Stimulated activated CD4-positive, alpha-beta T cell treated with anti-CD3 and anti-CD28 coated beads, Interleukin-4, amount 100 ng/mL, for 48 hours (primary cell): ENCODE measurements at places on chromosomes 7 and 10.

GRCh38 chr7:68205826-68206225 is 1209.2 kb downstream of the TYW1 start:
- no peak for DNase-seq

GRCh38 chr10:133021963-133022775 is 65.6 kb upstream of the ADGRA1 start:
- no peak for DNase-seq

- DNase-seq = no peak
These were observed 19.5 kb downstream of the TRIM56 start for GRCh38 chr7:101104799-101105198.

GRCh38 chr10:97529685-97530465 is 31.2 kb downstream of the UBTD1 start:
- no peak for DNase-seq

DNA sequence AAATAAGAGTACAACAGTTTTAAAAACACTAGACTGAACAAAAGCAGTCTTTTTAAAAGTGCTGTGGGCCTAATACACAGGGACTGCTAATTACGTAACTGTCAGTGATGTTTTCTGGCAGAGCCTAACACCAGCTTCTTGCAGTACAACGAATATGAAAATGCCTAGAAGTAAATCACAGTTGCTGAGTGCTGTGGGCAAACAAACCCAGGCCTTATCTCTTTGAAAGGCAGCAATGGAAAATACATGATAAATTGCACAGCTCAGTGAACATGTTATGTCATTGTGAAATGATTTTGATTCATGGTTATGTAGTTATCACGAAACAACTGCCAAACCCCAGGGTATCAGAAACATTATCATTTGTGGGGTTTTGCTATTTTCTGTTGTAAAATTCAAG is 428.4 kb downstream of the GFRA1 start:
- DNase-seq = no peak

DNA sequence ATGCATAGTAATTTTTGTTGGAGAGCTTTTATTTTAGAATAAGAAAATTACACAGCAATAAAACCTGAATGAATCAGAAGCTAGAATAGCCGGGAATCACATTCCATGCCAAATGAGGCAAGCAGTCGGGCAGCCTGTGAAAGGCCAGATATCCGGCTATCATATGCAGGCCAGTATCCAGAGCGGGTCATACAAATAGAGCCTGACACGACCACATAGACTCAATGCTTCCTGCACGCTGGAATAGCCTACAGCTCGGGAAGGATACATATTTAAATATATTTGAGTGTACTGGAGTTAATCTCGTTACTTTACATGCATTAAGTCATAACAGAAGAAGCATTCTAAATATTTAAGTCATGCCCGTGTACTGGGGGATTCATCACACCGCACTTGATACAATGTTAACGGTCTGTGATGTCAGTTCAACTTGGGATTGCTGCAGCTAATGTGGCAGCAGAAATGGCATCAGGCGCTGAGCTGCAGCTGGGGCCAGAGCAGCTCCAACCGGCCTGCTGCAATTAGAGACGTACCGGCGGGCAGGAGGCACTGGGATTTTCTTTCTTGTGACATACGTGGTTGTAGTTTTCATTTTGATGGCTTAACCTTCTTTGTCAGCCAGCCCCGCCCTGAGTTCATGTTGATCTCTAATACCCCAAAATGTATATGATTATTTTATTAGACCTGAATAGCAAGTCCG is 112.0 kb downstream of the EBF3 start:
- DNase-seq = no peak

GRCh38 chr7:73995821-73996511 is 32.0 kb upstream of the ELN start:
- no peak for DNase-seq

DNA sequence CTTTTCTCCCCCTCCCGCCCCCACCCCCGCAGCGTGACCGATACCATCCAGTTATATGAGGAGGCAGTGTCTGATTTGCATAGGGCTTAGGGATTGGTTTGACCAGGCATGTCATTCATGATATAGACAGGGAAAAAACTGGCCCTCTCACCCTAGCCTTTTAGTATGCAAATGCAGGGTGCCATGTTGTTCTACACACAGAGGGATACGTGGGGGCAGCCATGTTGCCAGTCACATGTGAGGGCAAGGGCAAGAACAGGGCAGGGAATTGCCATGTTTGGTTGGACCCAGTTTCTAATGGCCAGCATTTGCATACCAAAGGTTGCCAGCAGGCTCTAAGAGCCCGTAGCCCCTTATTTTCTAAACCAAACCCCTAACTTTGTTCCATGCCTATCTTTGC is 552.1 kb downstream of the SORCS1 start:
- DNase-seq = no peak

GRCh38 chr10:8037941-8038894 is 16.3 kb upstream of the GATA3 start:
- no peak for DNase-seq

- no peak for DNase-seq
These were observed 48.2 kb upstream of the AGBL3 start for GRCh38 chr7:134938141-134938540.

DNA sequence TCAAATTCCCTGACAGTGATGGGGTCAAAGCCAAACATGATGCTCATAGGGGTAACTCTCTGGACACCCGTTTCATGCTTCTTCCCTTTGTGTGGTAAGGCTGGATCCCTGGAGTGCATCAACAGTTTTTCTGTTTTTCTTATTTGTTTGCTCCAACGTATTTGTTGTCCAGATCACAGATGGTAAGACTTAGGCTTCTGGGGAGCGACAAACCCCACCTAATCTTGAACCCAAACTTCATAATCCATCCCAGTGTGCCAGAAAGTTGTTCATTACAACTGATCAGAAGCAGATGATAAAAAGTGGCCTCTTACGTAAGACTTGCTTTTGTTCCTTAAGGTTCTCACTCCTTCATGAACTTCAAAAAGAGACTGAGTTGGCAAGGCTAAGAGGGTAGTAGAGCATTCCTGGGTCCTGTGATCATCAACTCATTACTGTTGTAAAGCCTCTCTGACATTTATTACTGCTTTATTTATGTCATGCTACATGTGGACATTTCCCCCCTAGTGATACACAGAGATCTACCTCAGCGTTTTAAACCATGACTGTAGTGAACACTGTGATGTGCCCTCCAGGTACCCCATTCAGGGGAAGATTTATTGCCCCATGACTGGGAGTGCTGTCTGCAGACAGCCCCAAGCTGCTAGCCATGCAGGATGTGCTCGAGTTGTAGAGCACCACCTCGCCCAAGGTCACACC is 125.6 kb downstream of the CCDC71L start:
- no peak for DNase-seq

DNA sequence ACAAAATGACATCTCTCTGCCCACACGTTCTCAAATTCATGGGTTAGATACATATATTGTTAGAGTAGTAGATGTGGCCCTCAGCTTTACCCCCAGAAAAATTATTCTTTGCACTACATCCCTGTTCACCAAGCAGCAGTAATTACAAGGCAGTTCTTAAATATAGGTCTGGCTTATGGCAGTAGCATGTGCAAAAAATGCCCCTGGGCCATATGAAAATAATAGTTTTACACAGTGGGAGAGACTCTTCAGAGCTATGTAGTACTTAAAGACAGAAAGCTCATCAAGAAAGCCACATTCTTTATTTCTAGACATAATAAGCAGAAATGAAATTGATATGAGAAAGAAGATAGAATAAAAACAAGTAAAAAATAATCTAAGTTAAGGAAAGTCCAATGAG is 196.3 kb upstream of the FOXP2 start:
- DNase-seq = no peak

DNA sequence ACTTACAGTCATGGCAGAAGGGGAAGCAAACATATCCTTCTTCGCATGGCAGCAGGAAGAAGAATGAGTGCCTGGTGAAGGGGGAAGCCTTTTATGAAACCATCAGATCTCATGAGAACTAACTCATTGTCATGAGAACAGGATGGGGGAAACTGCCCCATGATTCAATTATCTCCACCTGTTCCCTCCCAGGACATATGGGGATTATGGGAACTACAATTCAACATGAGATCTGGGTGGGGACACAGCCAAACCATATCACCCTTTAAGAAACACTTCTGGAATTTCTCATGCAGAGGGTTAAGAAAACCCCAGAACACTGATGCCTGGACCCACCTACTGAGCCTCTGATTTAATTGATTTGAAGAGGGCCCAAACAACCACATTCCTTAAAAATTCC is 63.3 kb upstream of the DNAJB12 start:
- DNase-seq = no peak

DNA sequence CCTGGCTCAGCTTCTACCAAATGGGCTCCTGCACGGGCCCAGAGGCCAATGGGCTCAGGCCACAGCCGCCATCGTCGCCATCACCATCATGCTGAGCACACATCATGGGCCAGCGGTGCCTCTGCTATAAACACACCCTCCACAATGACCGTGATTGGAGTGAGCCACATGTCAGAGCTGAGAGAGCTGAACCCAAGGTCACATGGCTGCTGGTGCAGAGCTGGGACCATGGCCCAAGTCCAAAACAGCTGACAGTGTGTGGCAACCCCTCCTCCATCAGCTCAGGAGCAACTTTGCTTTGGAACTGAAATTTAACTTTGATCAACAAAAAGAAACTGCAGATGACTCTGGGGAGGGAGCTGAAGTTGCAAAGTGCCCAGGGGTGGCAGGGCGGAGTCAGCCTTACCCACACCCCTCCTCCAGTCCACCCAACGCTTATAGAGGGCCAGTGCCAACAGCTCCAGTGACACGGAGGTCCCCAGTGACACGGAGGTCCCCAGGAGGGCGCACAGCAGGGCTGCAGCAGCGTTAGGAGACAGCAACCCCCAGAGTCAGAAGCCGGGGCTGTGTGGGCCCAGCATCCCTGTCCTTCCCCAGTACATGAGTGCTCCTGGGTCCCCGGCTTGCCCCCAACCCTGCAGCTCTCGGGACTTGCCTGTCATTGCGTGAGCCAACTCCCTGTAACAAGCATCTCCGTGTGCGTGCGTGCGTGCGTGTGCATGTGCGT is 249.6 kb downstream of the ELFN1 start:
- DNase-seq = no peak

DNA sequence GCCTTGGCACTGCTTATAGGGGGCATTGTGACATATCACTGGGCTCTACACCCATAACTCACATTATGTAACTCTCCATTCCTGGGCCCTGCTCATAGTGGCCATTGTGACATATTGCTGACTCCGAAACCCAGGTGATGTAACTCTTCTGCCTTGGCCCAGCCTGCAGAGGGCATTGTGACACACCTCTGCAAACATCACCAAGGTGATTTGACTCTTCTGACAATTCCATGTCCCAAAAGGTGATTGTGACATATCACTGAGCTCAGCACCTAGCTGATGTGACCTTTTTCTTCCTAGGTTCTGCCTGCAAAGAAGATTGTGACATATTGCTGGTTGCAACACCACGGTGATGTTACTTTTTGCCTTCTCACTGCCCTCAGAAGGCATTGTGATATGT is 36.5 kb upstream of the ZNF680 start:
- no peak for DNase-seq

GRCh38 chr10:86374664-86375063 is 8.1 kb upstream of the GRID1 start:
- no peak for DNase-seq

GRCh38 chr10:25076506-25077177 is 60.2 kb downstream of the THNSL1 start:
- DNase-seq = no peak

DNA sequence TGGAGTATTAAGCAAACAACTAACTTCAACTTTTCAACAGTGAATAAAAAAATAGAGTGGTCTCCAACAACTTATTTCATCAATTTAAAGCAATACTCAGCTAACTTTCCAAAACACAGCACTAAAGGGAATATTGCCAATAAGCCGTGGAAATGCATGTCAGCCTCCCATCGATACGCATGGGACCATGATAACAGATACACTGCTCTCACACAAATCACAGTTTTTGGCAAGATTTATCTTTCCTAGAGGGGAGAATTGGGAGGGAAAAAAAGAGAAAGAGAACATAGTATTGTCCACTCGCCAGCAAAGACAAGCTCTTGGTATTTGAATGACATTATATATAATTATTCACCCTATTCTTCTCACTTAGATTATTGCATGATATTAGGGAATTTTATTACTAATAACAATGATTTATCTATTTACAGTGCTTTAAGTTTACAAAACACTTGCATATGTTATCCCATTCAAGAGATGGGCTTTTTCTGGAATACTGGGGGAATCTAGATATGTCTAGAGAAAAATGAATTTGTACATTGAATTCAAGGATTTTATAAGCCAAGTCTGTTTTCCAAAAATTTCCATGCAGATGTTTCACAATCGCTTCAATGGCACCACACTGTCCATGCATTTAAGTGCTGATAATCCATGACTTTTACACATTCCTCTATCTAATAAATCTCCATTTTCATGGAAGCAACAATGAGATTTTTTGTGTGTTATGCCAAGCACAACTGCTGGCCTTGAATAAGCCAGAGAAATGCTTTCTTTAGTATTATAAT is 194.0 kb upstream of the MGMT start:
- DNase-seq = no peak

GRCh38 chr10:114273910-114274309 is 34.9 kb downstream of the VWA2 start:
- DNase-seq = no peak

DNA sequence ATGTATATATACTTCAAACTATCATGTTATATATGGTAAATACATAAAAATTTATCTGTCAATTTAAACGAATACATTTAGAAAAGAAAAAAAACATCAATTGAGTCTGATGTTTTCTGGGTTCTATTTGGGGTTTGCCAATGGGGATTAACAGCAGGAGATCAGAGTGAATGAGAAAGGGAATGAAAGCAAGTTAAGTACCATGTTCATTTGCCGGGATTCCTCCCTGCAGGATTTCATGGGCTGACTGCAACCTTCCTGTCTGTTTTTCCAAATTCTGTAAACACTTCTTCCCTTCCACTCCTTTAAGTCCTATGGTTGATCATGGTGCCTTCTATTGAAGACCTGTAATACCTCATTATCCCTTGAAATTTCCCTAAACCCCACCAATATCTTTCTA is 33.9 kb upstream of the SEMA3A start:
- no peak for DNase-seq

- DNase-seq = no peak
These were observed 654 bp downstream of the MUC3A start for GRCh38 chr7:100949933-100950443.

- DNase-seq = no peak
These were observed 162.3 kb upstream of the CSTF2T start for GRCh38 chr10:51861731-51862130.

- DNase-seq = no peak
These were observed 84.2 kb downstream of the CDK6 start for GRCh38 chr7:92751902-92752901.

DNA sequence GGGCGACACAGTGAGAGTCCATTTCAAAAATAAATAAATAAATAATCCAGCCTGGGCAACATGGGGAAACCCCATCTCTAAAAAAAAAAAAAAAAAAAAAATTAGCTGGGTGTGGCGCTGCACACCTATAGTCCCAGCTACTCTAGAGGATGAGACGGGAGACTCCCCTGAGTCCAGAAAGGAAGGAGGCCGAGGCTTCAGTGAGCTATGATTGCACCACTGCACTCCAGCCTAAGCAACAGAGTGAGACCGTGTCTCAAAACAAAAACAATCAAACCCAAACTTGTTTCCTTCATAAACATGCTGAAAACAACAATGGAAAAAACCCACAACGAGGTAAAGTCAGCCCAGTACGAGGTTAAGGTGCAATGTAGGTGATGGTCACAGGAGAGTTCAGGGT is 1.2 kb downstream of the COX19 start:
- no peak for DNase-seq
